ENCODE measurements at places on chromosomes 7 and 10.

DNA sequence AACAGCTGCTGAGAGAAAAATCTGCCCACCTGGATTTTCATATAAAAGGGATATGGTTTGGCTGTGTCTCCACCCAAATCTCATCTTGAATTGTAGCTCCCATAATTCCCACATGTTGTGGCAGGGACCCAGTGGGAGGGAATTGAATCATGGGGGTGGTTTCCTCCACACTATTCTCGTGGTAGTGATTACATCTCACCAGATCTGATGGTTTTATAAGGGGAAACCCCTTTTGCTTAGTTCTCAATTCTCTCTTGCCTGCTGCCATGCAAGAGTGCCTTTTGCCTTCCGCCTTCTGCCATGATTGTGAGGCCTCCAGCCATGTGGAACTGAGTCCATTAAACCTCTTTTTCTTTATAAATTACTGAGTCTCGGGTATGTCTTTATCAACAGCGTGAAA, 20.8 kb upstream of the MKI67 start:
- DNase-seq = no peak

GRCh38 chr10:124094419-124094785, 1.0 kb upstream of the CHST15 start:
- no peak for DNase-seq

GRCh38 chr7:80720146-80720545, 81.7 kb downstream of the CD36 start:
- DNase-seq = no peak

GRCh38 chr10:33215154-33215553, 119.3 kb downstream of the NRP1 start:
- DNase-seq = no peak

DNA sequence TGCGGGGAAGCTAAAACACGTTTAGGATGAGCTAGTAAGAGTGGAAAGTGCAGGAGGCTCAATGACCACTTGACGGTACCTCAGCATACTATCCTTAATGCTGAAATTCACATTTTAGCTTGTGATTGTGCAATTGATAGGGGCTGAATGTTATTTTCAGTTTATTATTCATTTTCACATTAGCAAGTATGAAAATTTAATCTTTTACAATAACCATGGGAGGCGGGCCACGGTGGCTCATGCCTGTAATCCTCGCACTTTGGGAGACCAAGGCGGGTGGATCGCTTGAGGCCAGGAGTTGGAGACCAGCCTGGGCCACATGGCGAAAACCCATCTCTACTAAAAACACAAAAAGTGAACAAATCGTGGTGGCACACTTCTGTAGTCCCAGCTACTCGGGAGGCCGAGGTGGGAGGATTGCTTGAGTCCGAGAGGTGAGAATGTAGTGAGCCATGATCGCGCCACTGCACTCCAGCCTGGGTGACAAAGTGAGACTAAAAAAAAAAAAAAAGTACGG, 22.0 kb upstream of the ANLN start:
- no peak for DNase-seq

GRCh38 chr7:158355456-158356065, 232.1 kb downstream of the PTPRN2 start:
- DNase-seq = no peak

GRCh38 chr7:111138586-111138985, 47.7 kb downstream of the LRRN3 start:
- DNase-seq = no peak

DNA sequence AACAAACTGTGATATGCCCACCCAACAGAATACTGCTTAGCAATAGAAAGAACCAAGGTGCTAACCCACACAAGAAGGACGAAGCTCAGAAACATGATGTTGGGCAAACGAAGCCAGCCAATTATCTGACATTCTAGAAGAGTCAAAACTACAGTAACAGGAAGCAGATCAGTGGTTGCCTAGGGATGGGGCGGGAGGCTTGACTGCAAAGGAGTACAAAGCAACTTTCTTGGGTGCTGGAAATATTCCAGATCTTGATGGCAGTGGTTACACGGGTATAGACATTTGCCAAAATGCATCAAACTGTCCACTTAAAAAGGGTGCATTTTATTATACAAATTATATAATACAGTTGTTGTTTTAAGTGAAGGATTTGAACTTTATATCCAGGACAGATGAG, 41.1 kb upstream of the RET start:
- no peak for DNase-seq

DNA sequence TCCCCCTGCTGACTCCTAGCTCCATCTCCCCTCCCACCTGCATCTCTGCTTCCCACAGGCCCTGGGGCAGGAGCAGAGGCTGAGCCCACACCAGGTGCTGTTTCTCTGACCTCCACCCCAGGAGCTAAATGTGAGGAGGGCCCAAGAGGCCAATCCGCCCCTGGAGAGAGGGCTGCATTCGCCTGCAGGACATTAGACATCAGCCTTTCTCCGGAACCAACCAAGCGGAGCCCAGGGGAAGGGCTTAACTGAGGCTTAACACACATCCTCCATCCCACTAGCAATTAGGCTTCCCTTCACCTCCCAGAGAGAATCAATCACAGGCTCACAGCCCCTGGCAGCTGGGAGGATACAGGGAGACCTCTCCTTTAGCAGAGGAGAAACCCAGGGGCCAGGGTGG, 50.5 kb downstream of the SH3PXD2A start:
- no peak for DNase-seq

GRCh38 chr10:21505711-21506278, 19.7 kb downstream of the SKIDA1 start:
- no peak for DNase-seq

All from activated gamma-delta T cell (primary cell).